ENCODE measurements at places on chromosomes 1 and 21. TPM values are rescaled to one million over a fixed set of nuclear protein-coding genes. Genes with fewer than 3 reads are reported as not detected.
A peak's percentile ranks its signal among the peaks of the same experiment; 100 is the strongest.

The S100A2 gene
- not detected for total RNA-seq

The SDE2 gene
- total RNA-seq = 40.4 TPM

The C8B gene
- total RNA-seq = not detected

The ARHGEF16 gene
- total RNA-seq = not detected

The CFHR1 gene
- 0.41 TPM for total RNA-seq

The SIKE1 gene
- total RNA-seq = 86.8 TPM

- no peak for DNase-seq
Observed at GRCh38 chr1:155324717-155325602, 4.3 kb downstream of the RUSC1 start.

DNA sequence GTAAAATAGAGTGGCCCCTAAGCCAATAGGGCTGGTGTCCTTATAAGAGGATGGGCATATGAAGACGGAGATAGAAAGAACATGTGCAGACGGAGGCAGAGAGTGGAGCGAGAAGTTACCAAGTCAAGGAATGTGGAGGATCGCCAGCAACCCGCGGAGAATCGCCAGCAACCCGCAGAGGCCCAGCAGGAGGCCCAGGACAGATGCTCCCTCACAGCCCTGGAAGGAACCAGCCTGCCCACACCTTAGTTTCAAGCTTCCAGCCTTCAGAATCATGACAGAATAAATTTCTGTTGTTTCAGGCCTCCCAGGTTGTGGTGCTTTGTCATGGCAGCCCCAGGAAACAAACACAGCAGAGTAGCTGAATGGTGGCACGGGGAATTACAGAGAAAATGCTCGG, 9.6 kb downstream of the CLDN14 start:
- DNase-seq = no peak

GRCh38 chr1:172818841-172819527, 160.1 kb downstream of the FASLG start:
- no peak for DNase-seq

DNA sequence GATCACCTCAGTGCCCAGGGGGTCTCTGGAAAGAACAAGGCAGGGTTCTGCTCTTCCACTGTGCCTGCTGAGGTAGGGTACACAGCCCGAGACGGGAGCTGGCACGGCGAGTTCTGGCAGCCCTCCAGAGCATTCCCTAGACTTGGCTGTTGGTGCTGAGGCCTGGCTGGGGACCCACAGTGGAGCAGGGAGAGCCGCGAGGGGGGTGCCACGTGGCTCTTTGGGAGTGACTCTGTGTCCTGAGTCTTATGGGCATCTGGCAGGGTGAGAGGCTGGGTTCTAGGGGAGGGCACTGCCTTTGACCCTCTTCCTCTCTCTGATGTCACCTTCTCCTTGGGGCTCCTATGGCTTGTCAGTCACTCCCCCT, 336.4 kb downstream of the CAMTA1 start:
- peak; percentile 33 for DNase-seq

DNA sequence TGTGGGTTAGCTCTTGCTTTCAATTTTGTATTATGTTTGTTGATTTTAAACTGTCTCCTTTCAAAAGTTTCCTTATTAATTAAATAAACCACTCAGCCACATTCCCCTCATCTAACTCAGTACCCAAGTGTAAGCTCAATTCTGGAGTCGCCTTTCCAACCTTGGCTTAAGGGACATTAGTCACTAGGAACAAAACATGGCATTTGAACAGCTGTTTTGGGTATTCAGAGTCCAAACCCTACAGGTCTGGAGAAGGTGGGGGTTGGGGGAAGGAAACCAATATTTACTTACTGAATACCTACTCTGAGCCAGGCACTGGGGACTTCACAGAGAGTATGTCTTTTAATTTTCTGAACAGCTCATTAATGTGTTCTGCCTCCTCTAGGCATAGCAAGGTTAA, 117.2 kb upstream of the JUN start:
- no peak for DNase-seq

DNA sequence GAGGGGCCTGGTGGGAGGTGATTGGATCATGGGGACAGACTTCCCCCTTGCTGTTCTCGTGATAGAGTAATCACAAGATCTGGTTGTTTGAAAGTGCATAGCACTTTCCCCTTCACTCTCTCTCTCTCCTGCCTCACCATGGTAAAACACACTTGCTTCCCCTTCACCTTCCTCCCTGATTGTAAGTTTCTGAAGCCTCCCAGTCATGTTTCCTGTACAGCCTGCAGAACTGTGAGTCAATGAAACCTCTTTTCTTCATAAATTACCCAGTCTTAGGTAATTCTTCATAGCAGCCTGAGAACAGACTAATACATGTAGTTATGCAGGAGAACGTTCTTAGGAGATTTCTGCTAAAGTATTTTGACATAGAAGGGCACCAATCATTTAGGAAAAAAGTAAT, 59.9 kb upstream of the FBXO28 start:
- DNase-seq = no peak

GRCh38 chr1:59543211-59543668, 246.3 kb downstream of the FGGY start:
- no peak for DNase-seq

GRCh38 chr1:159828581-159829272, 2.1 kb downstream of the SLAMF8 start:
- no peak for DNase-seq

- no peak for DNase-seq
Observed at GRCh38 chr1:103084181-103084580, 24.1 kb downstream of the COL11A1 start.

DNA sequence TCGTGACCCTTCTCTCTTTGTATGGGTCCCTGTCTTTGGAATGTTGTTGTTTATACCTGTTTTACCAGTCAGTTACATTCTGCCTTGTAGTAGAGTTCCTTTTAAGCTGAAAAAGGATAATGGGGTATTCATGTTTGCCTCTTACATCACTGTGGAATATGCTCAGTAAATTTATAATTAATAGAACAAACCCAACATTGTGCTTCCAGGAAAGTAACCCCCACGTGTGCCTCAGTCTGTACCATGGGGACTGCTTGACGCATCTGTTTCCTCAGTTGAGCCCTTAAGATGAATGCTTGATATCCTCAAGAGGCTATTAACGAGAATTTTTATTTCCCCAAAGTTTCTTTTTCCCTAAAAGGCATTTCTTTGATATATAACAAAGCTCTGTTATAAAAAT, 73.4 kb downstream of the ST6GALNAC3 start:
- no peak for DNase-seq

- no peak for DNase-seq
Observed at GRCh38 chr1:11822091-11822490, 16.1 kb downstream of the CLCN6 start.

- DNase-seq = no peak
Observed at GRCh38 chr1:116545359-116545705, 25.5 kb downstream of the CD58 start.

Measured in frontal cortex (tissue), 4 donors.